ENCODE measurements at places on chromosomes 4 and X. TPM values are rescaled to one million over a fixed set of nuclear protein-coding genes. Genes with fewer than 3 reads are reported as not detected.

Gene RAB41
- total RNA-seq = not detected

Gene TGIF2LX
- not detected for total RNA-seq

Gene ARR3
- not detected for total RNA-seq

Gene FGG
- total RNA-seq = not detected

Gene MAGEA9B
- total RNA-seq = not detected

DNA sequence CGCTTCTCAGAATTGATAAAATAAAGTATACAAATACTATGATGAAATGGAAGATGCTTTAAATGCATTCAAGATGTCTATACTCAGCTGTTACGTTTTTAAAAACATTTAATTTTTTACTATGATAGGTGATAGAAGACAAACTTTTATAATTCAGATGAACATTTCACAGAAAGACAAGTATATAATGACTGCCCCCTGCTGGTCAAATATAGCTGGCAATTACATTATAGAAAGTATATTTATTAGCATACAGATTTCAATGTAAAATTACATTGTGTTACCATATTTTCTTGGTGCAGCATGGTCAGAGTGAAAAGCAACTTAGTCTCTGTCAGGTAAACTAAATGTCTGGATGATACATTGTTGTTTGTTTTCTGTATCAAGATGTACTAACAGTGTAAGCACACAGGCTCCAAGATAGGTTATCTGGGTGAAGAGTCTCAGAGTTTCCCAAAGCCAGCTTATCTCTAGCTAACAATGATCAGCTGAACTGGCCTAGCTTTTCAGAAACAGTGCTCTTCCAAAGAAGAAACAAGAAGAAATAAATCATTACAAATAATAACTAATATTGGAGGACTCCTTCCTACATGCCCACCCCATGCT is 54.1 kb downstream of the SRPX start:
- H3K27ac ChIP-seq = no peak overlapping the region
- no peaks in the 10 kb centered on the region for H3K36me3 ChIP-seq
- DNase-seq = peak; percentile 37

GRCh38 chrX:54043056-54043455 is 1.2 kb downstream of the PHF8 start:
- H3K36me3 ChIP-seq = peaks cover 1% of the 10 kb centered on the region
- DNase-seq = no peak
- peaks cover 9% of the 10 kb centered on the region for H3K4me1 ChIP-seq
- no peaks in the 10 kb centered on the region for H3K27me3 ChIP-seq
- H3K4me3 ChIP-seq = peak overlapping the region; percentile 75

DNA sequence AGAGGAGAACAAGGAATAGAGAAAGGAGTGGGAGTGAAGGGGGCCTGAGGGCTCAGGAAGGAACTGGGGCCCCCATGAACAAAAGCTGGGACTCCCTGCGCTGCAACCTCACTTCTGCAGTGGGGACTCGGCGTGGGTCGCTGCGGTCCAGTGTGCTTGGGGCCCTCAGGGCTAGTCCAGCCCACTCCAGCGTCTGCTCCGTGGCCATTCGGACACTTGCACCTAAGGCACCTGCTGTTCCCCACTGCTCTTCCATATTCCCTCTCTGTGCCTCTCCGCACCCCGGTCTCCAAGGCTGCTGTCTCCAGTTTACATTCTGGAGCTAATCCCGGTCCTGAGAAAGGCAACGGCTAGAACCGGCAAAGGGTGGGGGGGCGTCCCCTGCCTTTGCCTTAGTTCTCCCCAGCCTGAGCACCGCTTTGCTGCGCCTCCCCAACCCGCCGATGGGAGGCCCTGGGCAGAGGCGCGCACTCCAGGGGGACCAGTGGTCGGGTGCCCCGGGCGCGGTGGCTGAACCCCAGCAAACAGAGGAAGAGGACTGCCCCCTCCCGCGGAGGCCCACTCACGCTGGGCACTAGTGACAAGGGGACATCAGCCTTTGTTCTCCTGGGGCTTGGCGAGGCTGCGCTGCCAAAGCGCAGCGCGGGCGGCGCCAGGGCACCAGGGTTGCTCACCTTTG is 327.7 kb upstream of the F9 start:
- DNase-seq = no peak
- no peak overlapping the region for H3K27ac ChIP-seq
- peaks cover 2% of the 10 kb centered on the region for H3K27me3 ChIP-seq
- no peaks in the 10 kb centered on the region for H3K36me3 ChIP-seq

DNA sequence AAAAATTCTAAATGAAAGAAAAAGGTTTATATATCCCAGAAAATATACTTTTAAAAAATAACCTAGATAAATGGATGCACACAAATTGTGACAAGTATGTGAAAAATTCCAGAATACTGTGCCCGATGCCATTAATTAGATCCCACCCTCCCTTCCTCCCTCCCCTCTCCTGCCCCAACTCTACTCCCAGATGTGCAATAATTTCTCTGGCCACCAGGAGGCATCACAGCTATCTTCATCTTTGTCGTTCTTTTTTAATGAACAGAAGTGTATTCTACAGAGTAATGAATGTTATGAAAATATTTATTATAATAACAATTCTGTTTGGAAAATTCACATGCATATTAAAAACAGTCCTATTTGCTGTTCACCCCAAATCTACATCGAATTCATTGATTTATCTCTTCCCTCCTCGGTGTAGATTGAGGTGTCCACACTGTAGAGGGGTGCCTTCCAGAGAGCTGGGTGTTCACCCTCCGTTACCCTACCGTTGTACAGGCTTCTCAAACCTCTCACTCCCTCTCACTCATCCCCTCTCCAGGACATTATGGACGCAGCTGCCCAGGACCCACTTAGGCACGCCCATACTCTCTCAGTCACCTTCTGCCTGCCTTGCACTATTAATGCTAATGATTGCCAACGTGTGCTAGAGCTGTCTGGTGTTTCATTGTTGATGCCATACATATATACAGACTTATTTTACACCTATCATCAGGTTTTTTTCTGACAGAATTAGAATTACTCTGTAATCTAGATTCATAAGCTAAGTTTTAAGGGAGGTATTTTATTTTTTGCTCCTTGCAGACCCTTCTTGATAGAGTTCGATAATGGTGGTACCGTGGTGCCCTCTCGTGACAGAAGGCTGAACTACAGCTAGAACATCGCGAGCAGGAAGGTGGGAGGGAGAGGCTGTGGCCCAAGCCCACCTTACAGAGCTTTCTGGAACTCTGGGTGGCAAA is 14.1 kb downstream of the RAB40AL start:
- H3K4me1 ChIP-seq = no peaks in the 10 kb centered on the region
- DNase-seq = peak; percentile 54
- H3K27ac ChIP-seq = no peak overlapping the region
- H3K36me3 ChIP-seq = no peaks in the 10 kb centered on the region

- DNase-seq = no peak
- H3K4me3 ChIP-seq = no peak overlapping the region
- no peaks in the 10 kb centered on the region for H3K27me3 ChIP-seq
- H3K36me3 ChIP-seq = no peaks in the 10 kb centered on the region
Measured at GRCh38 chr4:6776920-6777635, 5.4 kb upstream of the KIAA0232 start.

DNA sequence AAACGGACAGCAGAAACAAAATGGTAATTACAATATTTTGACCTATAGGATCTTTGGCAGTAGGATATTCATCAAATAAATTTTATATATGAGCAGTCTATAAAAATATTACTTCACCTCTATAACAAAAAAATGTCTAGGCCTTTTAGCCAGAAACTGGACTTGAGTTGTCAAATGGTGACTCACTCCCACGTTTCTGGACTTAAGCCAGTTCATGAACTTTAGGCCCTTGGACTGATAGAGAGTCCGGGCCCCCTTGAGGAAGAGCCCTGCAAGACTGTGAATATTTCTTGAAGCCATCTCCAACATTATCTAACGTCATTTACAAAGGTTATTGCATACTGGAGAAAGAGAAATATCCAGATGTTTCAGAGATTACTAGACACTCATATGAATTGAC is 106.8 kb upstream of the FAM47A start:
- no peak overlapping the region for H3K27ac ChIP-seq
- no peaks in the 10 kb centered on the region for H3K4me1 ChIP-seq
- H3K36me3 ChIP-seq = no peaks in the 10 kb centered on the region
- no peak for DNase-seq
- H3K4me3 ChIP-seq = no peak overlapping the region

DNA sequence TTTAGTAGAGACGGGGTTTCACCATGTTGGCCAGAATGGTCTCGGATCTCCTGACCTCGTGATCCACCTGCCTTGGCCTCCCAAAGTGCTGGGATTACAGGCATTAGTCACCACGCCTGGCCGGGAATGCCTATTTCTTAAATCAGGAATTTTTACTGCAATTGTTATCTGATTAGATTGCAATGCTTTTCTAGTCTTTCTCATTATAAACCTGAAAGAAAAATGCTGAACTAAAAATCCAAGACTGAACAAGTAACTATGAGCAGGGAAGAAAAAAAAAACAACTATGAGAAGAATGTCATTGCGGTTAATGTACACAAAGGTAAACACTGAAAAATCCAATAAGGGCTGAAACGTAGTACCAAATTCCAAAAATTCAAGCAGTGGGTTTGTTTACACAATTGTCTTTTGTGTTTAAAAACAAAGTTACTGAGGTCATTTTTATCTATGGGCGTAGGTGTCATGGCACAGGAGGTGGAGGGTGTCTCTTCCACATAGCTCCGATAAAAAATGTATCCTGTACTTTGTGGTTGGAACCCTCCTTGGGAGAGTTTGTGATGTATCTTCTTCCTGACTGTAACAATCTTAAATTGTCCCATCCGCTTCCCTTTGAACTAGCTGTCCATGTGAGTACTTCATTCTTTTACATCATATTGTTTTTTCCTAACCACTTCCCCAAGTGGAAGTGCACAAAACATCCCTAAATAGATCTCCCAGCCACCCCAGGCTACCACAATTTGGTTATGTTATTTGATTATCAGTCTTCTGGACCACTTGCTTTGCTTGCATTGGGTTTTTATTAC is 11.1 kb upstream of the TMEM156 start:
- H3K36me3 ChIP-seq = peaks cover 4% of the 10 kb centered on the region
- peak overlapping the region; percentile 93 for H3K27ac ChIP-seq
- no peak for DNase-seq
- peaks cover 42% of the 10 kb centered on the region for H3K4me1 ChIP-seq

GRCh38 chr4:127756906-127757305 is 25.2 kb upstream of the HSPA4L start:
- no peak overlapping the region for H3K27ac ChIP-seq
- no peak for DNase-seq
- H3K4me1 ChIP-seq = no peaks in the 10 kb centered on the region
- H3K27me3 ChIP-seq = no peaks in the 10 kb centered on the region
- H3K4me3 ChIP-seq = no peak overlapping the region
